ENCODE measurements at places on chromosomes 3 and 15. TPM values are rescaled to one million over a fixed set of nuclear protein-coding genes. Genes with fewer than 3 reads are reported as not detected.

DNA sequence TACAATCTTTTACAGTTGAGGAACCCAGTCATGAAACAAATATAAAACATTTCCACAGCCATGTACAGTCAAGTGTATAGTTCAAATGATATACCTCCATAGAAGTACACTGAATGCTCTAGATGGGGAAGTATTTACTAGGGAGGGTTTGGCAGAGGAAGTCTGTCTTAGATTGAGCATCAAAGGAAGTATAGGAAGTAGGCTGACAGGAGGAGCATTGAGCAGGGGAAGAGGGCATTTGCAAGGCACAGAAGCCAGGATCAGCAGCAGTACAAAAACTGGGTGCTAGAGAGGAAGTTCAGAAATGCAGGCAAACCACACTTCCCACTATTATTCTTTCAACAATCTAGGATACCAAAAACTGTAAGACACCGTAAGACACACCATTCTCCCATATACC, 122.6 kb downstream of the ANO10 start:
- DNase-seq, result no peak

- no peak for DNase-seq
Observed at GRCh38 chr3:66399529-66400232, 101.1 kb downstream of the LRIG1 start.

- no peak for DNase-seq
Observed at GRCh38 chr15:90691982-90692773, 25.0 kb upstream of the BLM start.

The ECE2 gene
- total RNA-seq, result not detected

The GOLGA6L9 gene
- total RNA-seq, result 3.8 TPM

The SLC9C1 gene
- total RNA-seq, result not detected

The ABI3BP gene
- total RNA-seq, result 1.3 TPM

The MYEF2 gene
- total RNA-seq, result 11.5 TPM

Measured in NCI-H460 (cell line).